Esophagus squamous epithelium (tissue), 5 donors: ENCODE measurements at places on chromosomes 7 and 10.

DNA sequence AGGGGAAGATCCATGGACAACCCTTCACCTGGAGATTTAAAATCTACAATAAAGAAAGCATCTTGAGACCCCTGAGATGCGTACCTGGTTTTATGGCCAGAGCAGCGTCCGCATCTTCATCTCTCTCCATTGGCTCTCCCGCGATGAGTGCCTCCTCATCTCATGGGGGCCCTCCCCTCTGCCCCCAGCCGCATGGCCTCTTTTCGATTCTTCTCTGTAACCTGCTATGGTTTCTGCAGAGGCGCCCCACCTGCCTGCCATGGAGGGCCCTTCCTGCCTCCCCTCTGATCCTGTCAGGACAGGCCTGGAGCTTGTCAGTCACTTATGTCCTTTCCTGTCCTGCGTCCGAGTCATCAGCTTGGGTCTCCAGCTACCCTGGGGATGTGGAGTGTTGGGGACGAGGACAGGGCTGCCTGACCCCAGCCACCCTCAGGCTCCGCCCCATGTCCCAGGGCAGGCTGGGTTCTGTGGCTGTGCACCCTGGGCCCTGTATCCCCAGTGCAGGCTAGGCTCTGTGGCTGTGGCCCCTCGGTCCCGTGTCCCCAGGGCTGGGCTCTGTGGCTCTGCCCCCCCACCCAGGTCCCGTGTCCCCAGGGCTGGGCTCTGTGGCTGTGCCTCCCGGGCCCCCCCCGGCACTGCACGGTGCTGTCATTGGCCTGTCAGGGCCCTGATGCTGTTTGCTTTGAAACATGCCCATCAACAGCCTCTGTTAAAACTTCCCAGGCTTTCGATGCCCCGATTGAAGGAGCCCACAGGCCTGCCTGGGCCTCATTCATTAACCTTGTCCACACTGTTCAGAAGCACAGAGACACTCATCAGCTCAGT is 99.8 kb downstream of the WDR37 start:
- H3K27ac ChIP-seq: no peak overlapping the region
- peaks cover 9% of the 10 kb centered on the region for H3K4me1 ChIP-seq

DNA sequence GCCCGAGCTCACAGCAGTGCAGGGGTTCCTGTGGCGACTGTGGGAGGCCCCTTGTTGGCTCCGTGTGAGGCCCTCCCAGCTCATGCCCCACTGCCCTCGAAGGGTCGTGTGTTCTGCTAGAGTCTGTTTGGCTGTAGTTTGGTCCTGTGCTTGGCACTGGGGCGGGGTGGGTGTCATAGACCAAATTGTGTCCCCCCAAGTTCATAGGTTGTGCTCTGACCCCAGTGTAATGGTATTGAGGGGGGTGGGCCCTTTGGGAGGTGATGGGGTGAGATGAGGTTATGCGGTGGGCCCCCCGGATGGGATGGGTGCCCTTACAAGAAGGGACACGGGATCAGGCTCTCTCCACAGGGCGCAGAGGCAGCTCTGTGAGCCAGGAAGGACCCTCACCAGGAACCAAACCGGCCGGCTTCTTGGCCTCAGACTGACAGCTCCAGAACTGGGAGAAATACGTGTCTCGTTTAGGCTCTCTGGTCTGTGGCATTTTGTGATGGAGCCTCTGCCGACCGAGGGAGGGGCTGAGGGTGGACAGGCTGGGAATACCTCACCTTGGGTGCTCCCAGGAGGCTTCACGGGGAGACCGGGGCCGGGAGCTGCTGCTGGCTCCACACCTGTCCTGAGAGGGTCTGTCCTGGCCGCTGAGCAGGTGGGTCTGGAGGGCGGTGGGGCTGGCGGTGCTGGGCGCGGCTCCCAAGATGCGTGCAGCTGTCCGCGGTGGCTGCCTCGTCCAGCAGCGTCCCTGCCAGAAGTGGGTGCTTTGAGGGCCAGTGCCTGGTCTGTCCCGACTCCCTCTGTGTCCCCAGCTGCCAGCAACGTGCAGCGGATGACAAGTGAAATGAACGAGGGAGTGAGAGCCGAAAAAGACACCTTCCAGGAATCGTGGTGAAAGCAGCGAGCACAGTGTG is 89.4 kb downstream of the INPP5A start:
- H3K36me3 ChIP-seq: no peaks in the 10 kb centered on the region
- H3K4me3 ChIP-seq: peak overlapping the region; percentile 34
- peaks cover 41% of the 10 kb centered on the region for H3K4me1 ChIP-seq
- peak overlapping the region; percentile 82 for H3K27ac ChIP-seq

DNA sequence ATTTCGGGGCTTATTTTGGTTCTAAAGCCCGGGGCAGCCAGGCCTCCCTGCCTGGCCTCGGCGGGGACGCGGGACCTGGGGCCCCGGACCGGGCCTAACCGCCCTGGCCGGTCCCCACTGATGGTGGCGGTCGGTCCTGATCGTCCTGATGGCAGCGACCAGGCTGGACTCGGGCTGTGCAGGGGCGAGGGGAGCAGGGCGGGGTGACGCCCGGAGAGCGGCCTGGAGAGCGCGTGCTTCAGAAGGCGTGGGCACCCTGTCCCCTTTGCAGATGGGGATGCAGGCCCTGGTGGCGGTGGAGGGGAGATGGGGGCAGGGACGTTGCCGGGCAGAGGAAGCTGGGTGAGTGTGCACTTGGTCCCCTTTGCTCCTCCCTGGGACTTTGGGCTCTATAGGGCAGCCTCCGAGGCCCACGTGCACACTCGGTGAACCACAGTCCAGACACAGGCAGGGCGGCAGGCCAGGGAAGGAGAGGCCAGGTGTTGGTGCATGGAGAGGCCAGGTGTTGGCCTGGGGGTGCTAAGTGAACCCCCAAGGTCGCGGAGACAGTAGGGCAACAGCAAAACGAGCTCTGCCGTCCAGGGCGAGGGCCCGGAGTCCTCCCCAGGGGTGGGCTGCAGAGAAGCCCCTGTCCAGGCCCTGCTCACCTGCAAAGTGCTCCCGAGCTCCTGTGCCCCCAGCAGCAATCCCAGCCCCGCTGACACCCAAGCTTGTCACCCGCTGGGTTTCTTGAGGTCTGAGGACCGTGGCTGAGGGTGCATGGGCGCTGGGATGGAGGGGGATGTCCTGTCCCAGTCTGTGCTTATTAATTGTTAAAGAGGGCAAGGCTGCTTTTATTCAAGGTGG is 42.4 kb upstream of the FAM20C start:
- no peaks in the 10 kb centered on the region for H3K27me3 ChIP-seq
- peak overlapping the region; percentile 72 for H3K4me3 ChIP-seq
- peaks cover 8% of the 10 kb centered on the region for H3K4me1 ChIP-seq
- H3K27ac ChIP-seq: peak overlapping the region; percentile 97
- DNase-seq: no peak

GRCh38 chr10:89829887-89830269 is 128.5 kb downstream of the KIF20B start:
- DNase-seq: no peak
- H3K36me3 ChIP-seq: no peaks in the 10 kb centered on the region
- no peaks in the 10 kb centered on the region for H3K4me1 ChIP-seq

DNA sequence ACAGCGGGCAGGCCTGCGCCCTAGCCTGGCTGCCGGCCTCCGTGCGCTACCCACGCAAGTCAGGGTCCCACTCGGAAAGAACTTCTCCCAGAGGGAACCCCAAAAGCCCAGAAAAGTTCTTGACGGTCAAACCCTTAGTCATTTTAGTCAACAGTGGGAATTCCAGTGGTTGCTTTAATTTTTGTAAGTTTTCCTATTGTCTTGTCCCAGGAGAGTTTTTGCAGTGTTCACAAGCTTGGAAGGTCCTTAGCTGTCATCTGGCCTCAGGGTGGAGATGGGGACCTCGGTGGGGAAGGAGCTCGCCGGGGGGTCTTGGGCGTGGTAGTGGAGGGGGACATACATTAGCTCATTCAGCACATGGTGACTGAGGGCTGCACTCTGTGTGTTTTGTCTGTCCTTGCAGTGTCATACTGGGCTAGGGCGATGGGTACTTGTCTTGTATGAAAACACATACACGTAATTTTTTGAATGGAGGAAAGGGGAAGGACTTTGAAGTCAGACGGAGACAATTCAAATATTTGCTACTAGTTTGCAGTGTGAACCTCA is 736 bp downstream of the MINDY4 start:
- DNase-seq: no peak
- H3K27ac ChIP-seq: peak overlapping the region; percentile 73
- no peaks in the 10 kb centered on the region for H3K4me1 ChIP-seq
- no peaks in the 10 kb centered on the region for H3K36me3 ChIP-seq
- no peaks in the 10 kb centered on the region for H3K27me3 ChIP-seq

DNA sequence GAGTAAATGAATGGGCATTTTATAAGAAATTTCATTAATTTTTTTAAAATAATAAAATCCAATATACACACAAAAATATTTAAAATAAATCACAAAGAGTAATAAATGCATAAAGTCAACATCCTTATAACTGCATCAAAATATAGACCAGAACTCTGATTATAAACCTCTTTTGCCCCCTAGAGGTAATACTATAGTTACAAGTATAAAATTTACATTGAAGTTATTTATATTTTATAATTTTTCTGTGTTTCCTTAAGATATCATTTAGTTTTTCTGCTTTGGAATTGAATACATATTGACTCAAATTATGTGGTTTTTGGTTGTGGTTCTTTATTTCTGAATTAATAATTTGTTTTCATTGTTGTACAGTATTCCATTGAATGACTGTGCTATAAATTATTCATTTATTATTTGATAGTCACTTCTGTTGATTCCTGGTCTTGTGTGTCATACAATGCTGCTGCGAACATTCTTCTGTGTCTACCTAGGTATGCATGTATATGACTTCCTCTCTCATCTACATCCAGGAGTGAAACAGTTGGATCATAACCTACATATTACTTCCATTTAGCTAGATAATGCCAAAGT is 673.6 kb downstream of the IPMK start:
- H3K27me3 ChIP-seq: no peaks in the 10 kb centered on the region
- no peaks in the 10 kb centered on the region for H3K36me3 ChIP-seq
- H3K27ac ChIP-seq: no peak overlapping the region
- DNase-seq: no peak
- no peaks in the 10 kb centered on the region for H3K4me1 ChIP-seq

GRCh38 chr10:77905781-77906180 is 20.8 kb downstream of the DLG5 start:
- no peak overlapping the region for H3K4me3 ChIP-seq
- DNase-seq: no peak
- no peaks in the 10 kb centered on the region for H3K36me3 ChIP-seq
- H3K27ac ChIP-seq: no peak overlapping the region
- H3K4me1 ChIP-seq: peaks cover 18% of the 10 kb centered on the region
